Foreskin keratinocyte (primary cell): ENCODE measurements at places on chromosomes 4 and X.

- peak; percentile 96 for DNase-seq
These were observed 21.4 kb upstream of the AFAP1 start for GRCh38 chr4:7960790-7961655.

DNA sequence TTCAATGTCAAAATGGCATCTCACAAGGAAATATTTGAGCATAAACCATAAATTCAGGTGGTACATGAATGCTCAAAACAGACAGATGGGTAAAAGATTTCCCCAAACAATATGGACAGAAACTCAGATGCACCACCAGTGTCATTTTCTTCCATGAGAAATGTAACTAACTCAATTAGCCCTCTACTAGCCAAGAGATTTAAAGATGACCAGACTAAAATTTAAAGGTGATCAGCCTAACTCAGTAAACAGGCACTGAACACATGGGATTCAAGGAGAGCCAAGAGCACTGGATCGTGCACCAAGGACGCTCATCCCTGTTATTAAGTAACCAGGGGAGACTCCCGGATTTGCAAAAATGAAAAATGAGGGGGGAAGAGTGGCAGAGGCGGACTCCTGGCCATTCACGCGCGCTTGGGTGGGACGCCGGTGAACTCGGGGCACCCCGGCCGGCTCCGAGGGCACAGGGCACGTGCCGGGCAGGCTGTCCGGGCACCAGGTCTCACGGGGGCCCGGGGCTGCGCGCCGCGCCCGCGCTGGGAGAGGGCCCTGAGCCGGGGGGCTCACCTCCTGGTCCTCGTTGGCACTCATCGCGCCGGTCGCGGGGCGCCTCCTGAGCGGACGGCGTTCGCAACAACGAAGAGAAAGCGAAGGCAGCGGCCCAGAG lies 490 bp downstream of the RWDD4 start:
- DNase-seq = peak; percentile 24

- DNase-seq = no peak
These were observed 148.9 kb downstream of the ADAM29 start for GRCh38 chr4:175066923-175067627.

- DNase-seq = no peak
These were observed 7.5 kb downstream of the BCOR start for GRCh38 chrX:40090050-40090804.

DNA sequence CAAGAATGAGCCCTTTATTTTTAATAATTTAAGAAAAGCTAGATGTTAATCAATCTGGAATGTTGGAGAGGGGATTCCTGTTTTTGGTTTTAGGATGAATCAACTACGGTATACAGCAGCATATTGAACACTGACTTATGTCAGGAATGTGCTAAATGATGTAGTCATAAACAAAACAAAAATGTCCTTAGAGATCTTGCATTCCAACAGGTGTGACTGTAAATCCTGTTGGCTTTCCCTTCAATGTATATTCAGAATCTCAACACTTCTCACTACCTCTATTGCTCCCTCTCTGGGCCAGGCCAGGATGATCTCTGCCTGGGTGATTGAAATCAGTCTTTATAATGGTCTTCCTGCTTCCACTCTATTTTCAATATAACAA lies 37.8 kb upstream of the BDH2 start:
- DNase-seq = peak; percentile 92

DNA sequence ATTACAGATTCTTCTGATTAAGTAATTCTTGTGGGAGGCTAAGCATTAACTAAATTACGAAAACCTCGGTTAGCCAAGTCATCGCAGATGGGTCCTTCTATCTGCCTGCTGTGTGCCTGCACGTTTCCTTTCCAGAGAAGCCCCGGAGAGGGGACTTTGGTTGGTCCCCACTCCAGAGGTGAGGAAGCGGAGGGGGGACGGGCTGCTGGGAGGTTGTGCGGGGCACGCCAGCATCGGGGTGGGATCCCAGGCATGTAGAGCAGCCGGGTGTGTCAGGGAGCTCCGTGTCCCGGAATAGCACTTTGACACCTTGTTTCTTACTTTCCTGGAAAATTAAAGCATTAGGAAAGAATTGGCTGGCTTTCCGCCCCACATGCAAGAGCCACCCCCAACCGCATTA lies 26.6 kb downstream of the PIGG start:
- no peak for DNase-seq

GRCh38 chrX:8037593-8038348 lies 110.6 kb upstream of the PNPLA4 start:
- no peak for DNase-seq

DNA sequence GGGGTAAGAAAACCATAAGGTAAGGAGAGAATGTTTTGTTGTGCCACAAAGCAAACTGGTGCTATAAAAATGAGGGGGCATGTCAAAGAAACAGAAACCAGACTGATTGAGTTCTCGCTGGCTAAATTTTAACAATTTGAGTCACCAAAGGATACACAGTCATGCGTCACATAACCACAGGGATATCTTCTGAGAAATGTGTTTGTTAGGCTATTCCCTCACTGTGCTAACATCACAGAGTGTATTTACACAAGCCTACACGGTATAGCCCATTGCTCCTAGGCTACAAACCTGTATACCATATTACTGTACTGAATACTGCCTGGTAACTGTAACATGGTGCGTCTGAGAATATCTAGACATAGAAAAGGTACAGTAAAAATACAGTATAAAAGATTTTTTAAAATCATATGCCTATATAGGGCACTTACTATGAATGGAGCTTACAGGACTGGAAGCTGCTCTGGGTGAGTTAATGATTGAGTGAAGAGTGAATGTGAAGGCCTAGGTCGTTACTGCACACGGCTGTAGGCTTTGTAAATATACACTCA lies 50.1 kb downstream of the FBXW7 start:
- DNase-seq = peak; percentile 54

DNA sequence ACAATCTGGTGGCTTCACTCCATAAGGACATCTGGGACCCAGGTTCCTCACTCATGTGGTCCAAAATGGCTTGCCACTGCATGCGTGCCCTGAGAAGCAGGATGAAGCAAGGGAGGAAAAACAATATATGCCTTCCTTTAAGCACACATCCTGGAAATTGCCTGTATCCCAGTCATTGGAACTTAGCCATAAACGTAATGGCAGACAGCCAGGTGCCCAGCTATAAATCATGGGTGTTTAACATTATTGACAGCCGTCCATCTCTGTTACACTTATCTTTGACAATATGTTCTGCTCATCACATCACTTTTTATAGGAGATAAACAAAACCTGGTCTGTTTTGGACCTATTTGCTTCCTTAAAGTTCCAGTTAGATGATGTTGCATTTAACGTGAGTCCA lies 181.0 kb downstream of the AASDH start:
- no peak for DNase-seq

DNA sequence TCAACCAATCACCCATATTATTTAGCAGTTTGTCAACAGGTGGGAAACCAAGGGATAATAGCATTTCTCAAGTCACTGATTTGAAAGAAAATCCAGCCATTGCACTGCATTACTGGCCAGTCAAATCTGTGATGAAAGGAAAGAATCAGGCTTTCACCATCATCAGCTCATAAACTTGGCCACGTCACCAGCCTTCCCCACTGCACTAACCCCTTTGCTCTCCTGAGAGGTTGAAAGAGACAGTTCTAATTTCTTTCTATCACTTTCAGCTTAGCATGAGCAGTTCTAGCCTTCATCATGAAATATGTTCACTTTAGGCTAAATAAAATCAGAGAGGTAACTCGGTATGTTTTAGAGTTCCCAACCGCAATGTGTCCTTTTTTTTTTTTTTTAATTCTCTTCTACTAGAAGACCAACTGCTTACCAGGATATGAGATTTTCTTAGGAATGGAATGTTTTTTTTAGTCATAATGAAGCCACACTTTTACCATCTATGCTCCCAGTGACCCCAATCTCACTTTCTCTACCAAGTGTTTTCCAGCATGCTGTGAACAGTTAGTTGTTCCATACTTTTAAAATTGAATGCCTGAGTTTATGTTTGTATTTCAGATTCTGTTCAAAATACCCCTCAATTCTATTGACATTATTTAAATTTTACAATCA lies 55.7 kb upstream of the SLC7A11 start:
- DNase-seq = no peak

GRCh38 chrX:150361070-150361776 lies 1.9 kb upstream of the MAMLD1 start:
- DNase-seq = no peak

DNA sequence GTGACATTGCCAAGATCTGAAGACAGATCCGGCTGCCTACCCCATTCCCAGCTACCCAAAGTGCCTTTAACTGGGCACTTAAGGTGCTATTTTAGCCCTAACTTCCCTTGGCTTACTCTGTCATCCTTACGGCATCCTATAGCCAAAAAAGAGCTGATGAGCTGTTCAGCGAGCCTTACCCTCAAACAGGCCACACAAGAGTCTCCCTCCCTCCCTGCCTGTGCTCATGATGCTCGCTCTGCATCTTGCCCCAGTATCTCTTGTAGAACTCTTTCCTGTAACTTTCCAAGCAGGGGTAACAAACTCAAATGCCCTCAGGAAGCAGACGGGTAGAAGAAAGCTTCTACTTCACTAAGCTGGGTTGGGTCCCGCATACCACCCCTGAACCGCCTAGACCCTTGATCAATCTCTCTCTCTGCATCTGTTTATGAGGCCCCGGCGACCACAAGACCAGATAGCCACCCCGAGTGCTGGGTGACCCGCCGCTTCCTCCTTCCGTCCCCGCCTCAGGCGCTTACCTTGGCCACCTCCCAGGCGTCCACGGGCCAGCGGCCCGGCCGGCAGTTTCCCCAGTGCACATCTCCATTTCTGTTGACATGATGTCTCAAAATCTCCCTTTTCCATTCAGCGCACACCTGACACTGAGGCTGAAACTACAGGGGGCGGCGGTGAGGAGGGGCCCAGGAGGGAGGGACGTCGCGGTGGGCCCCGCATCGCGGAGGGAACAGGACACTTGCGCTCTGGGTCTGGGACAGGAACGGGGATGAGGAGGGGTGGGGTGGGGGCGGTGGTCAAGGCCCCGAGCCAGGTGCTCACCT lies 663 bp downstream of the CXorf38 start:
- DNase-seq = no peak

- DNase-seq = no peak
These were observed 57.1 kb downstream of the ENPEP start for GRCh38 chr4:110532901-110533589.

DNA sequence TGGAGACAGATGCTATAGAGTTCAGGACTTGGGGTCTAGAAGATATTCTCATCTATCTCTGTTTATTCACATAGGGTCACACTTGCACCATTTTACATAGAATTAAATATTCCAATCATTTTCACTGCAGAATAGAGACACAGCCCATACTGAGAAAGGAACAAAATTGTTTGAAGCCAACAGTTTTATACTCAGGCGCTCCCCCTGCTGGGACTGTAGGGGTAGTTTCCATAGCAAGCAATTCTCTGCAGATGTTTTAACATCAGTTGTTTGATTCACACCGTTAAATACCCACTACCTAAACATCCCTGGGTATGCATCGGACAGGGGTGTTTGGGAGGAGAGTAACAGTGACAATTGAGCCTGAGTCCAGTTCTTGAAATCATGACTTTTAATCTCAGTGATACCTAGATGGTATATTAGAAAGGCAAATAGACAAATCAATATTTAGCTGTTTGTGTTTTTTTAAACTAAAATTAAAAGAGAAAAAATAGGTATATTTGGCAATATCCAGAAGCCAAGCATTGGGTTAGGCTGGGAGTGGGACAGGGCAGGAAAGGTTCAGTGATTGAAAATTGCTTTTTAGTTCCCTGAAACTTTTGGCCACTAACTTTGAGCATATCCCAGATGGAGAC lies 33.8 kb downstream of the LONRF3 start:
- DNase-seq = no peak

DNA sequence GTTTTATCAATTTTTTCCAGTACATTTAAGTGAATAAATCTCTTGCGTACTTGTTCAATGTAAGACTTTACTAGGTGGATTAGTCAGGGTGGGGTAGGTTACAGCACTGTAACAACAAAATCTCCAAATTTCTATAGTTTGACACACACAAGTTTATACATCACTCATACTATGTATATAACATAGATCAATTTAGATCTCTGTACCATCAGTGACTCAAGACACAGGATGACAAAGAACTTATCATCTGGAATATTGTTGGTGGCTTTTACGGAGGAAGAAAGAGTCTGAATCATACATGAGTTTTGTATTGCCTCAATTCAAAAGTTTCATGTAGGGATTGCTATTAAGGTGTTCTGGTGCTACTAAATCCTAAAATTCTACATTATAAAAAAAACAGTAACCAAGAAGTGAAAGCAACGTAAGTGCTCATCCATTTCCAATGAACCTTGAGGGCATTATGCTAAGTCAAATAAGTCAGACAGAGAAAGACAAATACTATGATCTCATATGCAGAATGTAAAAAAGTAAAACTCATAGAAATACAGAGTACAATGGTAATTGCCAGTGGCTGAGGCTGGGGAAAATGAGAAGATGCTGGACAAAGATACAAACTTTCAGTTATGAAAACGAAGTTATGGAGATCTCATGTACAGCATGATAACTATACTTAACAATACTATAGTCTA lies 98.0 kb upstream of the DKK2 start:
- DNase-seq = no peak

GRCh38 chrX:133175605-133176004 lies 42.5 kb downstream of the TFDP3 start:
- no peak for DNase-seq

DNA sequence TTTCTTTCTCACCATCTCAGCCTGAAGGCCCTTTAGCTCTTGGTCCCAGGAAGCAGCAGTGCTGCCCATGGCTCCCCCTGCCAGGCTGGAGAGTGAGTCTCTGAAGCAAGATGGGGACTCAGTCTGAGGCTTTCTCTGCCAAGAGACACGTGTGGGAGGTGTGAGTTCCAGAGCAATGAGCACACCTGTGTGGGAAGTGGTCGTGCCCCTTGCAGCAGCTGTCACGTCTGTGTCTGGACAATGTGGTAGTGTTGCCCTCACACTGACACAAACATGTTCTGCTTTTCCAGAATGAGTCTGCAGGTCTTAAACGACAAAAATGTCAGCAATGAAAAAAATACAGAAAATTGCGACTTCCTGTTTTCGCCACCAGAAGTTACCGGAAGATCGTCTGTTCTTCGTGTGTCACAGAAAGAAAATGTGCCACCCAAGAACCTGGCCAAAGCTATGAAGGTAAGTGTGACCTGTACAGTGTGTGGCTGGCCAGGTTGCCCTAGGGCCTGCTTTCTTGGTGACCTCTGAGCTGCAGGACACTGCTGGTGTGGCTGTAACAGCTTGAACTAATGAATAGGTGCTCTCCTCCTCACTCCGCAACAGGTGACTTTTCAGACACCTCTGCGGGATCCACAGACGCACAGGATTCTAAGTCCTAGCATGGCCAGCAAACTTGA lies 1.9 kb downstream of the TACC3 start:
- no peak for DNase-seq

DNA sequence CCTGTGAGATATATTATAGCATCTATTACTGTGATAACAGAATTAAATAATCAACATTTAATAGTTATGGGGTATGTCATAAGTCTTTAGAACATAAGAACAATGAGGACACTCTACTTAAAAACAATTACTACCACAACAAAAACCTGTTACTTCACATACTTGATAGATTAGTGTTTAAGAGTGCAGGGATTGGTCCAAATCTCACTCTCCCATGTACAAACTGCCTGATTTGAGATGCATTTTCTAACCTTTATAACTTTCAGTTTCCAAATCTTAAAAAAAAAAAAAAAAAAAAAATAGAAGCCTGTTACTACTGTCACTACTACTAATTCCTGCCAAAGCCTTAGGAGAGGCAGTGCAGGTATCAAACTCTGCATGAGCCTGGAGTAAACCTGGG lies 5.6 kb downstream of the PCDH18 start:
- no peak for DNase-seq
